ENCODE measurements at places on chromosomes 2 and 18.

GRCh38 chr2:185628985-185629384 lies 109.6 kb upstream of the FSIP2 start:
- no peak for DNase-seq

DNA sequence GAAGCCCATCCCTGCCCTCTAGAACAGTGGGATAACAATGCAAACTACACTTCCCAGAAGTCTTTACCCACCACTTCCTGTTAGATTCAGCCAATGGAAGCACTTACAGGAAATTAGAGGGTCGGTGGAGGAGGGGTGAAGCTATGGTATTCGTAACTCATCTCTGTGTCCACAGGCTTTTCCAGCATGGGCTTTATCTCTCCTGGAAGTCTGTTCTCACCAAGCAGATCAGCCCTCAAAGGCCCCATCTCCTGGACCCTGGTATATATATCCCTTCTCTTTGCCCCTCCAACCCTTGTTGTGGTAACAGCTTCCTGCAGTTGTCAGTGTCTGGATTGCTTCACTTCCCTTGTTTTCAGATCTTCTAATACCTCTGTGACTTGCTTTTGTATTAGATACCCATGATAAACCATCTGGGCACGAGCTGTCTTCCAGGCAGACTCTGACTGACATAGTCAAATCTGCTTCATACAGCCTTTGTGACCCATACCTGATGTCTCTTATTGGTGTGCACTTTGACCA lies 475.0 kb upstream of the POU3F3 start:
- no peak for DNase-seq

- no peak for DNase-seq
These were observed 65.2 kb upstream of the MAL start for GRCh38 chr2:94960266-94960665.

DNA sequence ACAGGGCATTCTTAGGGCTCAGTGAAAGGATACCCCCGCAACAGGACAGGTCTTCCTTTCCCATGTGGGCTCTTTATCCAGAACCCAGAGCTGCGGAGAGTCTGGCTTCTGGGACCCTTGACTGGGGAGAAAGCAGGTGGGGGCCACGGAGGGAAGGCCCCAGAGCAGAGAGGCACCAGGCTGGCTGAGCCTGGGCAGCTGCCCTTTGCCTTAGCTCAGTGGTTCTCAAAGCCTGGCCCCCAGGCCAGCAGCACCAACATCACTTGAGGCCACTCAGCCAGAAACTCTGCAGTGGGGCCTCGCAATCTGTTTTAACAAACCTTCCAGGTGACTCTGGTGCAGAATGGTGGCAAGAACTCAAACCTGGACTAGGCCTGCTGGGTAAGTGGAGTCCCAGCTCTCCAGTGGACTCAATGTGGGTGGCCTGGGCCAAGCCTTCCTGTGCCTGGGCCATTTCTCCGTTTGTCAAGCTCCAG lies 1.6 kb upstream of the TMEM37 start:
- no peak for DNase-seq

Data from ovary (tissue), 10 donors.